Brain microvascular endothelial cell (primary cell): ENCODE measurements at places on chromosomes 4 and X.
A peak's percentile ranks its signal among the peaks of the same experiment; 100 is the strongest.

GRCh38 chr4:88963817-88964216 lies 93.2 kb downstream of the FAM13A start:
- no peak for DNase-seq

- no peak for DNase-seq
Measured at GRCh38 chrX:11530621-11531020, 135.1 kb downstream of the ARHGAP6 start.

GRCh38 chr4:65021737-65022136 lies 612.5 kb upstream of the TECRL start:
- no peak for DNase-seq

DNA sequence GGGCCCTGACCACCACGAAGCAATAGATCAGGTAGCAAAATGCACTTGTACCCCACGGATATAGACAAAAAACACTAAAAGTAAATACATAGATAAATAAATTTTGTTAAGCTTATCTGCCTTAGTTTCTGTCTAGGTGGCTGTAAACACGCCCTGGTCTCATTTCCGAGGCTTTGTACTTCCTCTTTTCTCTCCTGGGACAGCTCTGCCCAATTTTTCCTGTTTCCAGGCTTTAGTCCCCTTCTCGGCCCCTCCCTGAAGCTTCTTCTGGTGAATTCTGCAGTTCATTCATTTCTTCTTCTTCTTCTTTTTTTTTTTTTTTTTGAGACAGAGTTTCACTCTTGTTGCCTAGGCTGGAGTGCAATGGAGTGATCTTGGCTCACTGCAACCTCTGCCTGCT lies 73.4 kb upstream of the STOX2 start:
- no peak for DNase-seq

DNA sequence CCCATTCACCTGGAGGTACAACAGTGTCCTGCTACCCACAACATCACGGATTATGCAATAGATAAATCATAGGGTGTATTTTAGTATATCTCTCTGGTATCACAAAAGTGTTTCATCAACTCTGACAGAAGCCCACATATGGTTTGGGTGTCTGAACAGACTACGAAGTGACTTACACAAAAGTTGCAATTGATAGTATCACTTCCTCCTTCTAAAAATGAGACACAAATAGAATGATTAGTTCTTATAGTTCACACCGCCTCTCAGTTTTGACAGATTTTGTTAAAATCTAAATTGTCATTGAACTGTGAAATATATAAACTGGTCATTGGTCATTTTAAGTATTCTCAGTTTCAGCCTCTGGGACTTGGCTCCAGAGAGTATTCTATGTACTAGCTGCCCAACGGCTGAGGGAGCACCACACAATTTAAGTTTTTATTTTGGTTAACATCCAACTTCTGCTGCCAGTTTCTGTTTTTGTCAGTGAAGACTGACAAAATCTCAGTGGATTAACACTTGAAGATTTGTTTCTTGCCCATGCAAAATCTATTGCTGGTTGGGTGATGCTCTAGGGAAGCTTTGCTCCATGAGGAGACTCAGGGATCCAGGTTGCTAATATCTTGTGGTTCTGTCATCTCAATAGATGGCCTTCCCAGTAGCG lies 113.8 kb upstream of the PUDP start:
- no peak for DNase-seq

- peak; percentile 48 for DNase-seq
Measured at GRCh38 chr4:37802068-37802666, 24.3 kb upstream of the PGM2 start.

GRCh38 chrX:30530606-30531005 lies 47.0 kb downstream of the TASL start:
- peak; percentile 39 for DNase-seq

DNA sequence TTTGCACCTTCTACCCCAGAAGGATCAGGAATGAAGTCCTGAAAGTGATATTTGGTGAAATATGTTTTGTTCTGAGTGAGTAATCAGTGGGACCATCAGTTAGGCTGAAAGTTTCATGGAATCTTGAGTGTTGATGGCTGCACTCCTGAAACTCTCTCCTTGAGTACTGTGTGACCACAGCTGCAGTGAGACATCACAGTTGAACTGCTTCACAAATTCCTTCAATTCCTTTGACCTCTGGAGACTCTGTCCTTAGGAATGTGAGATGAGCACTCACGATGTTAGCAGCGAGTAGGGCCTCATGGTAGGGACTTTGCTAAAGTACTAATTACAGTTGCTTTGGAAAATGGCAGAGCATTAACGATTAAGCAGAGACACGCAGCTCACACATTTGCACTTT lies 142.9 kb upstream of the SLC4A4 start:
- DNase-seq, result peak; percentile 73

- DNase-seq, result no peak
Measured at GRCh38 chrX:124127496-124127895, 166.0 kb downstream of the STAG2 start.

DNA sequence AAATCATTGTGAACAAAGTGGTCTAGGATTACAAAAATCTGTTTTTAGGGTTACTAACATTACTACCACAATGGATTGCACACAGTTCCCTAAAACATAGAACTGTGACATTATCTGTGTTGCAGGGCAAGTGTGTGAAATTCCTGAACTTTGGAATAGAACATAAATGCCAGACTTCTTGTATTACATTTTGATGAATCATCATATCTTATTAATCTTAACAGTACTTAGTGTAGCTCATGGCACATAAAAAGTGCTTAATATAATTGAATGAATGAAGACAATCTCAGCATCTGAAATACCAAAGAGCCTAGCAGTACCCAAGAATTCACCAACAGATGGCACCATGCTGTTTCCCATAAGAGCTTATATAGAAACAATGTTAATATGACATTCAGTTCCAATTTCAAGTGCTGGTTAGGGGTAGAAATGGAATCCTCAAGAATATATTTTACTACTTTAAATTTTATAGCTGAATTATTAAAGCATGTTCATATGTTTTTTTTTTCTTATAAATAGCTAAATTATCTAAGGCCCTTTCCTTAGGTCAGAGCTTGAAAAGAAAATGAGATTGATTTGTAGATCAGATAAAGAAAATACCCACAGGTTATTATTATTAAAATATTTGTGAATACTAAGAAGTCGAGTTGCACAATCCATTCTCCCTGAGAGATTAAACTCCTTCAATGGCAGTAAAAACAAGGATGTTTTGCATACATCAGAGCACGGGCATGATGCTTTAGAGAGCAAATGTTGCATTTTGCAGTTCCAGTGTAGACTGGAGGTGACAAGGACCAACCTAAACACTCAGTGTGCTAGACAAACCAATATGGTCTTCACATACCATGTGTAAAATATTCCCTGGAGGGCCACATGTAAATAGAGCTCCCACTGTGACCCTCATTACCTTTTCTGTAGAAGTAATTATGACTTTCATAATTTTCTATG lies 25.7 kb upstream of the SHISA3 start:
- peak; percentile 67 for DNase-seq

DNA sequence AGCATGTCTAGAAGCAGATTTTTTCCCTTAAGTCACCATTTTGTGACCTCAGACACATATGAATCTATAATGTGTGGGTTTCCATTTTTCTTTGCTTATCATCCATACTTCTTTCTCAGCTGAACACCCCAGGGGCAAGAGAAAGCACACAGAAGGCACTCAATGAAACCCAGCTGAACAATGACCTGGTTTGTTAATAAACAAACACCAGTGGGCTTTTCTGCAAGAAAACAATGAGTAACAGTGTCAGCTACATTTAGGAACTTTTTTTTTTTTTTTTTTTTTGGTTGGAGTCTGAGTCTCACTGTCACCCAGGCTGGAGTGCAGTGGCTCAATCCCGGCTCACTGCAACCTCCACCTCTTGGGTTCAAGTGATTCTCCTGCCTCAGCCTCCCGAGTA lies 40.7 kb upstream of the KLF3 start:
- no peak for DNase-seq
